ENCODE measurements at places on chromosomes 2 and 18.

GRCh38 chr2:123696799-123697410 lies 328.2 kb upstream of the CNTNAP5 start:
- DNase-seq = no peak

- no peak for DNase-seq
Measured at GRCh38 chr2:218877331-218877730, 3.3 kb upstream of the WNT10A start.

- no peak for DNase-seq
Measured at GRCh38 chr2:157603198-157603597, 25.5 kb downstream of the ACVR1C start.

GRCh38 chr2:222033541-222033940 lies 265.3 kb downstream of the PAX3 start:
- no peak for DNase-seq

- no peak for DNase-seq
Measured at GRCh38 chr2:207337234-207338219, 171.8 kb upstream of the KLF7 start.

DNA sequence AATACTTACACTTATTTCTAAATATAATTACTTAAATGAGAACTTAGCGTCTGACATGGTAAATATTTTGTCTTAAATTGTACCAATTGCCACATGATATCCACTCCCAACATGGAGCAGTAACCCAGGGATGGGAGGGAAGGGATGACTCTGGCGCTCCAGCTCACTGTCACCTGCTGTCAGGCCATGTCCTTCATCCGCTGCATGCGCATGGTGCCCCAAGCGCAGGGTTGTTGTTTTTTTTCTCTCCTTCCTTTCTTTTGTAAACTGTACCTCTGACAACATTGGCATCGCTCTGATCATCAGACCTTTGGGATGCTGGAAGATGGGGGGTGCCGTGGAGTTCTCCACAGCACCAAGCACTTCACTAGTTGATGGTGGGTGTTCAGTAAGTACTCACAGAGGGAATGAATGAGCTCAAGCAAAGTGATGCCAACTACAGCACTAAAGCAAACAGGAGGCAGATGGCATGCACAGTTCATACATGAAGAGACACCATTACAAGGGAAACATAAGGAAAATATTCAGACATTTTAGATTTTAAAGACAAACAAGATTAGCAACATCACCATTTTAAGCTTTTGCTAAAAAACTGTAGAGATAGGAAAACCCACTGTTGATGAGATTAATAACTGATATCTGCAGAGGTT lies 247.8 kb downstream of the GBX2 start:
- no peak for DNase-seq

DNA sequence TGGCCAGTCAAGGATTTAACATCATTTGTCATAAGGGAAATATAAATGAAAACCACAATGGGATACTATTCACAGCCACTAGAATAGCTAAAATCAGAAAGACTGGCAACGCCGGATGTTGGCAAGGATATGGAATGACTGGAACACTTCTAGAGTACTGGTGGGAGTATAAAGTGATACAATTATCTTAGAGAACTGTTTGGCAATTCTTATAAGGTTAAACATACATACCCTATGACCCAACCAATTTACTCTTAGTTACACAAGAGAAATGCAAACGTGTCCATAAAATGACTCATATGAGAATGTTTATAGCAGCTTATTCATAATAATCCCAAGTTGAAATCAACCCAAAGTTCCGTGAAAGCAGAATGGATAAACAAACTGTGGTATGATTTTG lies 35.1 kb downstream of the MAPK4 start:
- no peak for DNase-seq

DNA sequence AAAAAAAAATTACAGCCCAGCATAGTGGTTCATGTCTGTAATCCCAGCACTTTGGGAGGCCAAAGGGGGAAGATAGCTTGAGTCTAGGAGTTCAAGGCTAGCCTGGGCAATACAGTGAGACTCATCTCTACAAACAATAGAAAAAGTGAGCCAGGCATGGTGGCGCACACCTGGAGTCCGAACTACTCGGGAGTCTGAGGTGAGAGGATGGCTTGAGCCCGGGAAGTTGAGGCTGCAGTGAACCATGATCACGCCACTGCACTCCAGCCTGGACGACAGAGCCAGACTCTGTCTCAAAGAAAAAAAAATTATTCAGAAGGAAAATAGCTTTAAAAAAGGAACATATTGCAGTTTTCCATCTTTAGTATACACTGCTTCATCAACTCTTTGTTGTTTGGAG lies 47.8 kb downstream of the CYP27C1 start:
- no peak for DNase-seq

GRCh38 chr2:122323927-122324326 lies 568.5 kb downstream of the TSN start:
- DNase-seq = no peak

DNA sequence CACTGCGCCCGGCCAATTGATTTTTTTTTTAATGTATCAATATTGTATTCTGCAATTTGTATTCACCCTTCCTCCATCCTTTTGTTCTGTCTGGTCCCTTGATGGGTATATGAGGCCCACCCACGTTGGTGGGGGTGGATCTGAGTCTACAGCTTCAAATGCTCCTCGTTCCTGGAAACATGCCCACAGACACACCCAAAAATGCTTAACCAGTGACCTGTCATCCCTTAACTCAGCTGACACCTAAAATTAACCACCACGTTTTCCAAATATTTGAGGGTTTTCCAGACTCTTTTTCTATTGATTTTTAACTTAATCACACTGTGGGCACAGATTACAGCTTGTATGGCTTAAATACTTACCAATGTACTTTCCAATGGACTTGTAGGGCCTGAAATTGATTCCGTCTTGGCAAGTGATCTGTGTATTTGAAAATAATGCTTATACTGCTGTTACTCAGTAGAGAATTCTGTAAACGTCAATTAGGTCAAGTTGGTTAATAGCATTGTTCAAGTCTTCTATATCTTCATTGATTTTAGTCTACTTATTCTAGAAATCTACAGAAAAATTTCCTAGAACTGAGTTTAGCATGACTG lies 34.4 kb upstream of the CYP27C1 start:
- DNase-seq = no peak

GRCh38 chr2:190860985-190861680 lies 19.5 kb upstream of the GLS start:
- DNase-seq = no peak

- no peak for DNase-seq
Measured at GRCh38 chr18:3985664-3986063, 469.4 kb downstream of the DLGAP1 start.

DNA sequence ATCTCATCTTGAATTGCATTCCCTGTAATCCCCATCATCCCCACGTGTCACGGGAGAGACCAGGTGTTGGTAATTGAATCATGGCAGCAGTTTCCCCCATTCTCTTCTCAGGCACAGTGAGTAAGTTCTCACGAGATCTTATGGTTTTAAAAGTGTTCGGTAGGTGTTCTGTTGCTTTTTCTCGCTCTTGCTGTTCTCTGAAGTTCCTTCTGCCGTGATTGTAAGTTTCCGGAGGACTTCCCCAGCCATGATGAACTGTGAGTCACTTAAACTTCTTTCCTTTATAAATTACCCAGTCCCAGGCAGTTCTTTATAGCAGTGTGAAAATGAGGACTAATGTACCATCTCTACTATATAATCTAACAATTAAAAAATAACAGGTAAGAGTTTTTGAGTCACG lies 409.9 kb upstream of the NRXN1 start:
- no peak for DNase-seq

GRCh38 chr2:96860065-96861029 lies 2.5 kb upstream of the ANKRD39 start:
- DNase-seq = no peak

DNA sequence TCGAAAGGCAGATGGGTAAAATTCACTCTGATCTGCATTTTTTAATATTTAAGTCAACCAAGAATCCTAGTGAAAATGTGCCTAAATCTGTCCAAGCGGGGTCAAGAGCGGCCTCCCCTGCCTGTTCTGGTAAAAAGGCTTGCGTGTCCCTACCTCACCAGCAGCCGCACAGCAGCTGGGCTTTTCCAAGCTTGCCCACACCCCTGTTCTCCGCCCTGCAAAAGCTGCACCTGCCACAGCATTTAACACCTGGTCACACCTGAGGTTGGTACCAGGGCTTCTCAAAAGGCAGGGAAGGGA lies 25.8 kb upstream of the TMEM182 start:
- DNase-seq = no peak

DNA sequence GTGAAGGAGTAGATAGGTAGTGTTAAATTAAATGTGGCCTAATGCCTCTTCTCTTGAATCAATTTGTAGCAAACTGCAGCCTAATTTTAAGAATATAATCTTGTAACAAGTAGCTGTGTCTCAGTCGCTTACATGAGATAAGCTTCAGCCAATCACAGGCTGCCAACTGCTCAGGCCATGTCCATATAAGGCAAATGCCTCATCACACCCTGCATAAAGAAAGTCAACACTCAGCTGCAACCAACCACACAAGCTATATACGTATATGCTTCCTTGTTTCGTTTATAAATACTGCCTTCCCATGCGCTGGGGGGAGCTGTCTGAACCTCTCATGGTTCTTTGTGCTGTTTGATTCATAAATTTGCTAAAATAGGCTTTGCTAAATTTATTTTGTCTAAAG lies 476.3 kb downstream of the TRIB2 start:
- no peak for DNase-seq

Data from substantia nigra (tissue), 51 donors.